ENCODE measurements at places on chromosomes 5 and 9.

GRCh38 chr5:177594071-177594470 is 2.1 kb downstream of the TMED9 start:
- no peak for DNase-seq

DNA sequence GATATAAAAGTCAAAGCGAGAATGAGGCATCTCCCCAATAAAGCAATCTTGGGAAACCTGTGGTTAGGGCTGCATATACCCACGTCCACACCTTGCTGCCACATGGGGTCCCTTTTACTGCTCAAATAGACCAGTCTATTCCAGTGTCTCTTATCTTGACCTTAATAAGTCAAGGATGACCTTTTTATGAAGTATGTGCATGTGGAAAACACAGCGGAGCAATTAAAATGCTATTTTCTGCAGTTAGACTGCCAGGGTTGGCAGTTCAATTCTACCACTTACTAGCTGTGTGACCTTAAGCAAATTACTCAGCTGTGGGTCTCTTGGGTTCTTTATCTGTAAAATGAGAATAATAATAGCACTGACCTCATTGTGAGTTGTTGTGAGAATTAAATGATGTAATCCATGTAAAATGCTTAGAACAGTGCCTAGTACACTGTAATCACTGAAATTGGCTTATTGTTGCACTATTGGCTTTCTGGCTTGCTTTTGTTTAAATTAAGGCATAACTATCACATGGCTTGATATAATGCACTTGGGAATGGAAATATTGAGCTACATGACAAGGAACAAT is 67.8 kb upstream of the HSPB3 start:
- DNase-seq, result no peak

DNA sequence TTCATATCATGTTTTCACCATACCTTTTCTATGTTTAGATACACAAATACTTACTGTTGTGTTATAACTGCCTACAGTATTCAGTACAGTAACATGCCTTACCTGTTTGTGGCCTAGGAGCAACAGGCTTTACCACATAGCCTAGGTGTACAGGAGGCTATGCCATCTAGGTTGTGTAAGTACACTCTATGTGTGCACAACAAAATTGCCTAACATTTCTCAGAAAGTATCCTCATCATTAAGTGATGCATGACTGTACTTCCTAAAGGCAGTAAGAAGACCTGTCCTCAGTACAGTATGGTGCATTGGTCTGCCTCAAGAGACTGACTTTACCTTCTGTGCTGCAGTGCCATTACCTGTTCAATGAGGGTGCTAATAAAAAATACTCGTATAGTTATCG is 7.9 kb downstream of the TXN start:
- DNase-seq, result no peak

GRCh38 chr5:159412284-159413046 is 82.2 kb upstream of the IL12B start:
- DNase-seq, result no peak

GRCh38 chr5:56566374-56567249 is 248.7 kb upstream of the MAP3K1 start:
- DNase-seq, result no peak

- DNase-seq, result no peak
Measured at GRCh38 chr9:92895812-92896436, 18.1 kb upstream of the ZNF484 start.

- DNase-seq, result no peak
Measured at GRCh38 chr5:63687854-63688516, 274.3 kb downstream of the HTR1A start.

- no peak for DNase-seq
Measured at GRCh38 chr5:143931986-143932385, 120.0 kb downstream of the HMHB1 start.

DNA sequence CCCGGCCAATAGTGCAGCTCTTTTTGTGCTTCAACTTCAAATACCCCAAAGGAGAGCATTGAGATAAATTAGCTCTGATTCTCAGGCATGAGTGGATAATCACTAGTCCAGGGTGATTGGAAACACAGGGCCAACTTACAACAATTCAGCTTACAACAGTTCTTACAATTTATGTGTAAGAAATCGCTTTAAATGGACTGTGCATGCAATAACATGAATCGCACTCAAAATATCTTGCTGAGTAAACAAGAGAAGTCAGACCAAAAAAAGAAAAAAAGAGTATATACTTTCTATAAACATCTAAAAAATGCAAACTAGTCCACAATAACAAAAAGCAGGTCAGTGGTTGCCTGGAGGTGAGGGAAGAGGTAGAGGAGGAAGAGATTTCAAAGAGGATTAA is 150.6 kb upstream of the EDIL3 start:
- DNase-seq, result no peak

DNA sequence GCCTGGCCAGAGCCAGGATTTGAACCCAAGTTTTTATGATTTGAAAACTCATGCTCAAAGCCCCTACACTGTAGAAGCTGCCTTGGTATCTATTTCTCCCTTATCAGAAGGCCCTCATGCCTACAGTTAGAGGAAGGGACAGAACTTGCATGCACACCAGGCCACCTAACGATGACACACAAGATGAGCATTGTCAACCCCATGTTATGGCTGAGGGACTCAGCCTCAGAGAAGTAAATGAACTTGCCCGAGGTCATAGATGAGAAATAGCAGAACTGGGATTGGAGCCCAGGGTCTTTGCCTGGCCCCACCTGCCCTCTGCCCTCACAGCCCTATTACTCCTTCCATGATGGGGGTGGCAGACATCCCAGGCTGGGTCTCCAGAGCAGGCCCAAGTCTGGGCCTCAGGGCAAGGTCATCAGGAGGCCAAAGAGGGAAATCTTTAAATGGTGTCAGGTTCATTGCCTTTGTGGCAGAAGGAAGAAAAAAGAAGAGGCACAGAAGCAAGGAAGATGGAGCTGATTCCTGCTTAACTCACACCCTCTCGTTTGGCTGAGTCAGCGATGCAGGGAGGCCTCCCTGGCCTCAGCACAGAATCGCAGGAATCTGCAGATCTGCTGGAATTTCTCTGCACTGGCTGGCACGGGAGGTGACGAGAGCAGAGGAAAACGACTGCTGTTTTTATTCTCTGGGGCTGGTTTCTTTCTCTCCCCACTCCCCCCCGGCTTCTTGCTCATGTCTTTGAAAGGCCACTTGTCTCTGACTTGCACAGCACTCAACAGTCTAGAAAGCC is 20.6 kb upstream of the CRB2 start:
- no peak for DNase-seq

DNA sequence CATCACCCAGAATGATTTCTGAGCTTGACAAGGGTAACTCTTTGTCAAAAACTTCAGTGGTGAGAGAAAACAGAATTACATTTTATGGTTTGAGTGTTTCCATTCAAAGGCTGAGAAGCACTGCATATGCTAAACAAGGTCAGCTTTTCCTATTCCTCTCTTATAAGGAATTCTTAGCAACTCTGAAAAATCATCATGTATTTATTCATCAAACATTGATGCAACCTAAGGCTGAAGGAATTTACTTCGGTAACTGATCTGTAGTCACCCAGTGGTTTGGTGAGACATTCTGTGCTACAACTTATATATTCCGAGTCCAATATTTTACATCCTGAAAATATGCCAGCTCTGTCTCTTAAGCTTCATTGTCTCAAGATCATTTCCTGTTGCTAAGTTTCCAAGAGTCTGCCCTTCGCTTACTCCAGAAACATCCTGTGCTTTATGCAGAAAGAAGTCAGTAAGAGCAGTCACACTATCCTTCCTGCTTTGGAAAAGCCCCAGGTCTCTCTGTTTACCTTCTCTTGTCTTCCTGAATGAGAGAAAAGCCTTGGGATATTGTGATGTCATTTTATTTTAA is 176.6 kb upstream of the TBCA start:
- DNase-seq, result no peak
